ENCODE measurements at places on chromosomes 6 and 20.
A peak's percentile ranks its signal among the peaks of the same experiment; 100 is the strongest.

DNA sequence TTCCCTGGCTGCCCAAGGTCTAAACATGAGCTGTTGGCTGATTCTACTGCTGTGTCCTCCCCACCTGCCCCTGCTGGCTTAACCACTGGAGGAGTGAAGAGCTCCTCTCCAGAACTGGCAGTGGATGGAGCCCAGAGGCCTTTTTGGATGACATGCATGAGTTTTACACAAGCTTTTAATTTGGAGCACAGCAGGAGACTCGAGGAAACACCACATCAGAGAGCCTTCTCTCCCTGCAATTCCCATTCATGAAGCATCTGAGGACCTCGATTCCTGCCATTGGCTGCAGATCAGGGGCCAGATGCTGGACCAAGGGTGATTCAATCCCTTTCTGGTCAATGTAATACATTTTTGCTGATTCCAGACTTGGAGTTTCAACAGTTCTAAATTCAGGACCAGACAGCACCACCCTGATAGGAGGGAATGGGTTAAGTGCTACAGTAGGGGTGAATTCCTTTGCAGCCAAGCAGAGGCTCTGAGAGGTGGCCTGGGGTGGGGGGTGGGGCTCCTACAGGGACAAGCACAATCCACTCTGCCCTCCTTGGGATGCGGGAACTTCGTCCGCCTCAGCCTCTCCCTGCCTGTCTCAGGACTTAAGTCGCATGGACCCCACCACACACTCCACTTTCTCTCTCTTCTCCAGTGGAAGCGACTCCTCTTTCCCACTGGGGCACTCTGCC lies 599 bp upstream of the PSORS1C1 start:
- no peak for DNase-seq

DNA sequence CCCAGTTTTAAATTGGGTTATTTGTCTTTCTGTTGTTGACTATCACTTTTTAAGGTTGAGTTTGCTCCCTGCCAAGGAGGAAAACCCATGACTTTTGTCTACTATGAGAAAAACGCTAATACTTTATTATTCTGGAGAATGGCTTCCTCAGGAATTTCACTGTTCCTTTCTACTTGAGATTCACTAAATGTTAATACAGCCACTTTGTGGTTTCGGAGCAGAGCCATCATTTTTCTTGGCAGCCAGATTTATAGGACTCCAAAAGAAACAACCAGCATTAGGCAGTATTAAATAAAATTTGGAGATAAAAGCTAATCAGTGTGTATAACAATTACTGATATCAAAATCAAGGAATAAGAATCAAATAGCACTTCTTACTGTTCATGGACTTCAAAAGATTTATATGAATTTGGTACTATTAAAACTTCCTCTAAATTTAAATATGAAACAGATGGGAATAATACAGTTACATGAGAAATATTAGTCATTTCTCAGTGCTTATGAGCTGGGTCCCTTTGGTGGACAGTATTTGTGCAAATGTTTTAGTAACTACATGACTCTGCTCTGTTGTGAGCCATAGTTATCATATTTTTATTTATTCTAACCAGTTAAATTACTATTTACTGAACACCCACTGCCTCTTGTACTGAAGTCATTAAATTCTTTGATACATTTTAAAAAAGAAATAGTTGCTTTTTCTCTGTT lies 64.1 kb upstream of the FBXO30 start:
- no peak for DNase-seq

- DNase-seq, result no peak
Observed at GRCh38 chr6:94478133-94479005, 1059.0 kb upstream of the EPHA7 start.

DNA sequence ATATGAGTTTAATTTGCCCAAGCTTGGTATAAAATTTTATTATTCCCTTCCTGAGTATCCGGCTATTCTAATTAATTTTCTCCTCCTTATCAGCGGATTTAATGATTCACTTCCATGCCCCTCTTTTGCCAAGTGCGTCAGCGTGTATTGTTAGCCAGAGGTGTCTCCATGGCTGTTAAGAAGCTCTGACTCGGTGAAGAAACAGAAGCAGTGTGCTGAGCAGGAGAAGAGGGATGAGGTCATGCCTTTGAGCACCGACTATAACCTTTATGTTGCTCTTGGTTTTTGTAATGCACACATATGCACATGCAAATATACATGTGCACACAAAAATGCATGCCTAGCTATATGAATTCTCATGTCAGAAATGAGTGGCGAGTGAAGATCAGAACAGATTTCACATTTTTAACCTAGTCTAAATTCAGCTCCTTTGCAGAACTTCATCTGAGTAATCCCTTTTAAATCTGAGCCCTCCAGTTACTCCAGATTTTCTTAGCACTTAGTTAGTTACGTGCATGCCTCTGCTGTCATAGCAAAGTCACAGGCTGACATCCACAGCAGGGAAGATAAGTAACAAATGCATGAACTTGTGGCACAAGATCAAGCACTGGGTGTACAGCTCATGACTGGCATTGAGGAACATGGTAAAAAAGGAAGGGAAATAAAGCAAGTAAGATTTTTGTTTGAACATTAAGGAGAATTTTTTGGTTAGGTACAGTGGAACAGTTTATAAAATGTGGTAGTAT lies 24.3 kb downstream of the HTR1E start:
- no peak for DNase-seq

DNA sequence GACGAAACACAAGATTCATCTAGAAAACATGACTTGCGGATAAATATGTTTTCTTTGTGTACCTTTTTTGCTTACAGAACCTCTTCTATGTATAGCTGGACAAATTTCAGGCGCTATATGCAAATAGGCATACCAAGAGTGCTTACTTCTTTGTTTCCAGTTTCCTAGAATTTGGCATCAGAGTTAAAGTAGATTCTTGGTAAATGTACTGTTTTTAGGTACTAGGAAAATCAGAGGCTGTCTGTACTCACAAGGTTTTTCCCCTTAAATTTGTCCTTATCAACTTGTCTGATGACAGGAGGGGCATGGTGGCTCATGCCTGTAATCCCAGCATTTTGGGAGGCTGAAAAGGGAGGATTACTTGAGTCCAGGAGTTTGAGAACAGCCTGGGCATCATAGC lies 124.9 kb upstream of the TMEM170B start:
- no peak for DNase-seq

DNA sequence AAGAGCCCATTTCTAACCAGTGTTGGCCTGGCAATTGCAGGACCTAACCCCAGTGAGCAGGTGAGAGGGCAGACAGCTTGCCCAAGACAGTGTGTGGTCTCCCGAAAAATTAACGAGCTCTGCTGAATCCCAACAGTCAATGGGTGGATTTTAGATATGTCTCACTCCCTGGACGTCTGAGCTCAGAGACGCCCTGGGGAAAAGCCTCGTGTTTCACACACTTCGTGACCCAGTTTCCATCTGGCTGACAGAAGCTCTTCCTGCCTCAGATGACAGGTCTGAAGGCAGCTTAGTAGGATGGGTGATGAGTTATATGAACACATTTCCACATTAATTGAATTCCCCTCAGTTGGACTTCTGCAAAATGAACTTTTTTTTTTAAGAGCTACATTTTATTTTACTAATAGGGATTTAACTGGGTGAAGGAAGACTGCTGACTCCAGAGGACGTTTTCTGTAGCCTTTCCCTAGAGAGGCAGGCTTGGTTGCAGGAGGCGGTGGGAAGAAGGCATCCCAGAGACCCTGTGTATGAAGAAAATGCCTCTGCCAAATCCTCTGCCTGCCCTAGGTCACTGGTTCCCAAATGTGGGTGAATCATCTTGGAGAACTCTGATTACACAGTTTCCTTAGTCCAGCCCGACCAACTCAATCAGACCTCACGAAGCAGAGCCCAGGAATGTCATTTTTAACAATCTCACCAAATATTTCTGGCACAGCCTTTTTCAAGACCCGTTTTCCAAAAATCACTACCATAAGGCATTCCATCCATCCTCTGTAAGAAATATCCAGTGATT lies 71.7 kb upstream of the LY86 start:
- no peak for DNase-seq

DNA sequence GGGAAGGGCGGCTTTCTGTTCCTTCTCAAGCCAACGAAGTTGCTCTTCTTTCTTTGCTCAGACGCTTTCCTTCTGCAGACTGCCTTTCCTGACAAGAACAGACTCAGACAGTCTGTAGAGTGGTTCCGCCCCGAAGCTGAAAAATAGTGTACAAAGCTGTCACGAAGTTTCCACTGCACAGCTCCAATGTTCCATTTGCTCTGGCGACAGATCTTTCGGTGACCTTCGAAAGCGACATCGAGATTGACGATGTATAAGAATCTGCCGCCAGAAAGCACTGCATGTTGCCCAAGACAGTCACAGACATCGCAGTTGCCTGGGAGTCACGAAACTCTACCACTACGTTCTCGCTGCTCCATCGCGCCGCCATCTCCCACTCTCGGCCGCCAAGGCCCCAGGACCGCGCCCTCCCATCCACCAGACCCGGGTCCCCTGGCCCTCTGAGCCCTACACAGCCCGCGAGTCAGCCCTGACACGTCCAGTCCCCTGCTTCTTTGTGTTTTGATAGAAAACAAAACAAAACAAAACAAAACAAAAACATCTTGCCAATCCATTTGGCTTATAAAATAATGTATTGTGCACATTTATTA lies 42.1 kb upstream of the ZNF184 start:
- DNase-seq, result no peak

- DNase-seq, result peak; percentile 92
Observed at GRCh38 chr6:139996253-139996834, 621.9 kb upstream of the CITED2 start.

GRCh38 chr6:138416206-138416605 lies 12.2 kb downstream of the HEBP2 start:
- DNase-seq, result no peak

- no peak for DNase-seq
Observed at GRCh38 chr20:32784369-32785080, 22.3 kb downstream of the DNMT3B start.

DNA sequence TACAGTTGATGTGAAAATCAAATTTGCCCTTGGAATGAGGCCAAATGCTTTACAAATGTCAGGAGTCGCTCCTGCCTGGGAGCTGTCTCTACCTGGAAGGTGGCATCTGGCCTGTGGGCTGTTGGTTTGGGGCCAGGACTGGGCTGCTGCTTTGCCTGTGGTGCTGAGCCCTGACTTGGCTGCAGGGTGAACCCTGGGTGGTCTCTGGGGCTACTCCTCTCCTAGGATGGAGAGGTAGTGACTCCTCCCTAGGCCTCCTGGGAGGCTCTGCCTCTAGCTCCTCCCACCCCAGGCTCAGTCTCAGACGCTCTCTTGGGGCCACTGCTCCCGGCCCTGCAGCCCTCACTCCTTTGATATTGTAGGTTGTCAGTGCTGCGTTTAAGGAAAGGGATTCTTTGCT lies 47.5 kb downstream of the EFCAB8 start:
- DNase-seq, result no peak

DNA sequence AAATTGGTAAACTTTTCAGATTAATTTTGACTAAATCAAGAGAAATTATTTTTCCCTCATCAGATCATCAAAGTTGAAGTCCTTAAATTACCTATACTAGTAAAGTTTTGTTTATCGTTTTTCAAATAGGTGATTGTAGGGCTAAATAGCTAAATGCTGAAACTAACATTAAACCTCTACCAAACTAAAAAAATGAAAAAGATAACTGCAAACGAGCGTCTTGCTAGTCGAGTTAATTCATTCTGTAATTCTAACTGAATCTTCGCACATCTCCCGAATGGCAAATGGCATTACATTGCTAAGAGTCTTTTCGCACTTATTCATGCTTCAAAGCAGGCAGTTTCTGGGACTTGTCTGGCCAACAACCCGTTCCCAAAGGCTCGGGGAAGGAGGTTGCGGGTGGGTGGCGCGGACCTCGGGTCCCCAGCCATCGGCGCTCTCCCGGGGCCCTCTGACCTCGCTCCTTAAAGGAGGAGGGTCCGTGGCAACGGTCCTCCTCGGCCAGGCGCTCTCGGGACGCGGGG lies 43.8 kb downstream of the POPDC3 start:
- DNase-seq, result peak; percentile 28

DNA sequence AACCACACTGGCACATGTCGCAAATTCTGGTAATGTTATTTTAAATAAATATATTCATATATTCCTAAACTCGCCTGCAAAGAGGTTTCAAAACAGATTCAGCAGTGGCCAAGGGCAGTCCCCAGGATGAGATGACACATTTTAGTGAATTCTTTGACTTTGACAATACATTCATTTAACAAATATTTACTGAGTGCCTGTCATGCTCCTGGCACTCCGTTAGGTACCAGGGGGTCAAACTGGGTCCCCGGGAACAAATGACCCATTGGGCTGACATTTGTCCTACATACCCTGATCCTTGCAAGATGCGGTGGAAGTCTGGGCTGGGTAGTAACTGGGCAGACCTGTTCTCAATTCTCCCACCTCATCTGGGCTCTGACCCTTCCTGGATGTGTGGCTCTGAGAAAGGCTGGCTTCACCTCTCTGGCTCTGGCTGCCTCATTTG lies 74.9 kb downstream of the FYN start:
- no peak for DNase-seq

DNA sequence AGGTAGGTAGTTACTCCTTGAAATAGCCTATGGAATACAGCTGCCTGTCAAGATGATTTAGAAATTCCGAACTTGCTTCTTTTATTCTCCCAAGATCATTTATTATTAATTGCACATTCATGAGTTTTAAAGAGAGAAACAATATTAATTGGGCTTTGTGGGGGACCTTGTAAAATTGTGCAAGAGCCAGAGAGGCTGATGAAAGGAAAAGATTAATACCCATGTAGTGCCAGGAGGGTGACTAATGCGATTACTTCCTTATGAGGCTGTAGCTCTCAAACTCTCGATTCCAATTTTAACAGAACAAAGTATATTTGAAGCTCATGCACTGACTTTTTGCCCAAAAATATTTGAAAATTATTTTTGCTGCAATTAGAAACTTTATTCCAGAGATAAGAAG lies 423.8 kb upstream of the ID4 start:
- no peak for DNase-seq

GRCh38 chr6:50873167-50873566 lies 54.5 kb downstream of the TFAP2B start:
- DNase-seq, result no peak
